ENCODE measurements at places on chromosomes 13 and 19.

DNA sequence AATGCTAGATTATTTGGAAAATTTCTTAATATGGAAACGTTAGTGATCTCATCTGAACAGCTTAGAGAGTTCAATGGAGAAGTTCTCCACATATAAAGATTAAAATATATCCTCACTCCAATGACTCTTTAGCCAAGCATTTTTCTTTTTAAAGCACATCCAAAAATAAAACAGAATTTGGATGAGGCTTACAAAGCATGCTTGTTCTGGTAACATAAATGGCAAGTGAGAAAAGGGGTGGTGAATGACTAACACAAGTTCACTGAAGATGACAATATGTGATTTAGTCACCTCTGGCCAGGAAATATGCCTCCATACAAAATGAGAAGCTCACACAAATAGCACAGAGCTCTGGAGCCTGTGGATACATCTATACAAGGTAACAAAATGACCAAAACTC is 253.0 kb downstream of the PCDH20 start:
- H3K4me3 ChIP-seq: no peak overlapping the region
- no peaks in the 10 kb centered on the region for H3K36me3 ChIP-seq
- no peak for DNase-seq
- no peak overlapping the region for H3K27ac ChIP-seq

GRCh38 chr19:49923055-49924003 is 5.7 kb upstream of the ATF5 start:
- H3K36me3 ChIP-seq: peaks cover 8% of the 10 kb centered on the region
- DNase-seq: no peak
- H3K4me3 ChIP-seq: no peak overlapping the region
- no peak overlapping the region for H3K27ac ChIP-seq
- H3K4me1 ChIP-seq: peaks cover 7% of the 10 kb centered on the region

DNA sequence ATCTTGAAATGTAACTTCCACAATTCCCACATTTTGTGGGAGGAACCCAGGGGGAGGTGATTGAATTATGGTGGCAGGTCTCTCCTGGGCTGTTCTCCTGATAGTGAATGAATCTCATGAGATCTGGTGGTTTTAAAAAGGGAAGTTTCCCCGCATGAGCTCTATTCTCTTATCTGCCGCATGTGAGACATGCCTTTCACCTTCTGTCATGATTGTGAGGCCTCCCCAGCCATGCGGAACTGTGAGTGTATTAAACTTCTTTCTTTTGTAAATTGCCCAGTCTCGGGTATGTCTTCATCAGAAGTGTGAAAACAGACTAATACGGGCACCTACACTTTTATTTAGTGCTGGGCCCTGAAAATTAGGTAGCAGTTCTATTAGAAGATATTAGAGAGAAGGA is 45.8 kb downstream of the TNFSF13B start:
- no peaks in the 10 kb centered on the region for H3K4me1 ChIP-seq
- H3K36me3 ChIP-seq: no peaks in the 10 kb centered on the region
- no peaks in the 10 kb centered on the region for H3K27me3 ChIP-seq
- H3K27ac ChIP-seq: no peak overlapping the region
- no peak overlapping the region for H3K4me3 ChIP-seq

DNA sequence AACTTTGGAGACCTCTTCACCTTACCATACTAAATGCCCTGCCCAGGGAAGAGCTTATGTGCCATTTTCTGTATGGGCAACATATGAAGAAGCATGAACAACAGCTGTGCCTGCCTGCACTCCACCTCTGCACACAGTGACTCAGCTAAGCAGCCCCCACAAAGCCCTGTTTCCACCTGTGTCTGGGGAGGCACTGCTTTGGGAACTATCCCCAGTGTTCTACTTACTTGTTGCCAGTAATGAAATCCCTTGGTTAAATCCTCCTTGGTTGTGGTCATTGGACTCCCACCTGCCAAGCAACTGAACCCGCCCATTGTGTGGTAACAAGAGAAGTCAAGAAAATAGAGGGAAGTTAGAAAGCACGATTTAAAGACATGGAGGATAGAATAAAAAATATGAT is 84.6 kb downstream of the NALCN start:
- no peaks in the 10 kb centered on the region for H3K4me1 ChIP-seq
- H3K36me3 ChIP-seq: no peaks in the 10 kb centered on the region
- DNase-seq: no peak

DNA sequence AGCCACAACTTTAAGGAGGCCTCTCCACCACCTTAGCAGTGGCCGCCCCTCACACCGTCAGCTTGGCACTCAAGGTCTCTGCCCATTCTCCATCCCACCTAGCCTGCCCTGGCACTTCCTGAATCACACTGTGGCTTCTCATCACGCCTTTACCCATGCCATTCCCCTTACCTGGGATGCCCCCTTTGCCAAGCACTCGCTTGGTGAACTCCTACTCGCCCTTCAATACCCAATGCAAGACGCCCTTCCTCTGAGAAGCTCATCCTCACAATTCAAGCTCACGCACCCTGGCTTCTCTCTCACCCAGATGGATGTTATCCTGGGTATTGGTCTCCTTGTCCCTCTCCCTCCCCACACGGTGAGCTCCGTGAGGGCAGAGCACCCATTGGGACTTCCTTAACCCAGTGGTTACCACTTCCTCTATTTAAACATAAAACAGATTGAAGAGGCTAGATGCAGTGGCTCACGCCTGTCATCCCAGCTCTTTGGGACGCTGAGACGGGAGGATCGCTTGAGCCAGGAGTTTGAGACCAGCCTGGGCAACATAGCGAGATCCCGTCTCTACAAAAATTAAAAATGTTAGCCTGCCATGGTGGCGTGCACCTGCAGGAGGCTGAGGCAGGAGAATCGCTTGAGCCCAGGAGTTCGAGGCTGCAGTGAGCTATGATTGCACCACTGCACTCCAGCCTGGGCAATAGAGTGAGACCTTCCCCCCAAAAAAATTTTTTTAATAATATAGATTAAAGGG is 12.6 kb upstream of the SHD start:
- no peak overlapping the region for H3K4me3 ChIP-seq
- H3K27ac ChIP-seq: no peak overlapping the region
- DNase-seq: no peak
- no peaks in the 10 kb centered on the region for H3K27me3 ChIP-seq

DNA sequence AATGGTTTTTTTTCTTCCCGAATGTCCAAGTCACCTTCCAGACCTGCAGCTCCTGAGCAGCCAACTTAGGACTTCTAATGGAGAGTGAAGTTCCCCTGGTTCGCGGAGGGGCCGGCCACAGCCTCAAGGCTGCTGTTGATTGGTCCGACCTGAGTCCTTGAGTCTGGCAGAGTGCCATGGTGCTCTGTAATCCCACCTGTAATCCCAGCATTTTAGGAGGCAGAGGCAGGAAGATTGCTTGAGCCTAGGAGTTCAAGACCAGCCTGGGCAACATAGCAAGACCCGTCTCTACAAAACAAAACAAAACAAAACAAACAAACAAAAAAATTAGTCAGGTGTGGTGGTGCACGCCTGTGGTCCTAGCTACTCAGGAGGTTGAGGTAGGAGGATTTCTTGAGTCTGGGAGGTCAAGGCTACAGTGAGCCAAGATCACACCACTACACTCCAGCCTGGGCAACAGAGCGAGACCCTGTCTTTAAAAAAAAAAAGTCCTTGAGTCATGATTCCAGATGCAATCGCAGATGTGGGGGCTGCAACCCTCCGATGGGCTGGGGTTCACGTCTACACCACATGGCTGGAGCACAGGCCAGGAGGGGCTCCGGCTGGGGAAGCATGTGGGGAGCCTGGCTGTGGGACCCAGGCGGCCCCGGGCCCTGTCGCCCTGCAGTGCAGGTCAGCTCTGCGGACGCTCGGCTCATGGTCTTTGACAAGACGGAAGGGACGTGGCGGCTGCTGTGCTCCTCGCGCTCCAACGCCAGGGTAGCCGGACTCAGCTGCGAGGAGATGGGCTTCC is 17.7 kb downstream of the HPN start:
- H3K4me1 ChIP-seq: no peaks in the 10 kb centered on the region
- no peak overlapping the region for H3K27ac ChIP-seq
- H3K4me3 ChIP-seq: no peak overlapping the region
- no peak for DNase-seq
- H3K27me3 ChIP-seq: no peaks in the 10 kb centered on the region
- H3K36me3 ChIP-seq: no peaks in the 10 kb centered on the region

DNA sequence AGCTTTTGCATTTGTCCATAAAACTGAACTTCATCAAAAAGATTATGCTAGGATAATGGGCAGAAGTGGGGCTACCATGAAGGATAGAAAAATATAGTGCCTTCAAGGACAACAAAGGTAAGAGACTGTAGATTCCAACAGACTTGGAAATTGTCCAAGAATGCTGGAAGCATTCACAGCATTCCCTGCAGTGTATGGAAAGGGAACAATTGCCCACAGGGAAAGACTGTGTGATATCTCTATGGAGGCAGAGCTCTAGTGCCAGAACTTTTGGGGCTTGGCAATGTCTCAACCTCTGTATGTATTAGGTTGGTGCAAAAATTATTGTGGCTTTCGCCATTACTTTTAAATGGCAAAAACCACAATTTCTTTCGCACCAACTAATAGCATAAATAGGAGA is 1598.8 kb upstream of the MIR17HG start:
- H3K4me1 ChIP-seq: no peaks in the 10 kb centered on the region
- DNase-seq: no peak
- no peak overlapping the region for H3K27ac ChIP-seq
- H3K27me3 ChIP-seq: no peaks in the 10 kb centered on the region
- no peak overlapping the region for H3K4me3 ChIP-seq
- H3K36me3 ChIP-seq: no peaks in the 10 kb centered on the region

- H3K4me1 ChIP-seq: no peaks in the 10 kb centered on the region
- H3K27me3 ChIP-seq: no peaks in the 10 kb centered on the region
- no peak for DNase-seq
- no peaks in the 10 kb centered on the region for H3K36me3 ChIP-seq
- H3K27ac ChIP-seq: no peak overlapping the region
Observed at GRCh38 chr19:5186293-5187050, 154.1 kb downstream of the PTPRS start.

All from colonic mucosa (tissue), 4 donors.